ENCODE measurements at places on chromosomes 4 and X.
A peak's percentile ranks its signal among the peaks of the same experiment; 100 is the strongest.

DNA sequence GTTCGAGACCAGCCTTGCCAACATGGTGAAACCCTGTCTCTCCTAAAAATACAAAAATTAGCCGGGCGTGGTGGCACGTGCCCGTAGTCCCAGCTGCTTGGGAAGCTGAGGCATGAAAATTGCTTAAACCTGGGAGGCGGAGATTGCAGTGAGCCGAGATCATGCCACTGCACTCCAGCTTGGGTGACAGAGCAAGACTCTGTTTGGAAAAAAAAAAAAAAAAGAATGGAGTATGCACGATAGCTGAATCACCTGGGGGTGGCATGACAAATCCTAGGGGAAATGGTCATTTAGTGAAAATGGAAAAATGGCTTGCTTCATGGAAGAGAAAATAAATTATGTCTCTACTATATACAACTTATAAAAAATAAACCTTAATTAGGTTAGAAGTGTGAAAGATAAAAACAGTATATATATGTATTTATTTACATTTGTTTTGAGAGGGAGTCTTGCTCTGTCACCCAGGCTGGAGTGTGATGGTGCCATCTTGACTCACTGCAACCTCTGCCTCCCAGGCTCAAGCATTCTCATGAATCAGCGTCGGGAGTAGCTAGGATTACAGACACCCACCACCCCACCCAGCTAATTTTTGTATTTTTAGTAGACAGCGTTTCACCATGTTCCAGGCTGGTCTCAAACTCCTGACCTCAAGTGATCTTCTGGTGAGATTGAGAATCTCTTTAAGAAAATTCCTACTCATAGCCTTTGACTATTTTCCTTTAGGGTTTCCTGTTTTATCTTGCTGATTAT lies 19.3 kb upstream of the ING2 start:
- no peak for ATAC-seq

DNA sequence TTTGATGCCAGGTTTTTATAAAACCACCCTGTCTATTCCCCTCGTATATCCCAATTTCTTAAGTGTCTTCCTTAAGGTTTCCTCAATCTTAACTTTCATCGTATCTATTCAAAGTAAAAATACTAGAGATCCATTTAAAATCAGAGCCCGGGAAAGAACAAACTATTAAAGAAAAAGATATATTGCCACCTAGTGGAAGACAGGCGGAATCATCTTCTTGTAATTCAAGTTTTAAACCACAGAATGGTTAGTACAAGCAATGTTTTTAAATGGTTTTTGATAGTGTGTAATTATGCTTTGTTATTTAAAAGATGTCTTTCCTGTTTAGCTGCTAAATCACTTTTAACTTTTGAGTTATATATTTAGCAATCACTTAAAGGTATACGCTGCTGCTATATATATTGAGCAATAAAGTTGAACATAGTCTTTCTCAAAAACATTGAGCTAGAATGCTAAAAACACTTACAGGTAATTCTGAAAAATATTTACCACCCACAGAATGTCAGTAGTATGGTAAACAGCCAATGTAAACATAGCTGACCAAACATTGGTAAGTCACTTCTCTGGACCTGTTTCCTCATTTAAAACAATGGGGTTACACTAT lies 18.2 kb downstream of the PRDM8 start:
- ATAC-seq = no peak

DNA sequence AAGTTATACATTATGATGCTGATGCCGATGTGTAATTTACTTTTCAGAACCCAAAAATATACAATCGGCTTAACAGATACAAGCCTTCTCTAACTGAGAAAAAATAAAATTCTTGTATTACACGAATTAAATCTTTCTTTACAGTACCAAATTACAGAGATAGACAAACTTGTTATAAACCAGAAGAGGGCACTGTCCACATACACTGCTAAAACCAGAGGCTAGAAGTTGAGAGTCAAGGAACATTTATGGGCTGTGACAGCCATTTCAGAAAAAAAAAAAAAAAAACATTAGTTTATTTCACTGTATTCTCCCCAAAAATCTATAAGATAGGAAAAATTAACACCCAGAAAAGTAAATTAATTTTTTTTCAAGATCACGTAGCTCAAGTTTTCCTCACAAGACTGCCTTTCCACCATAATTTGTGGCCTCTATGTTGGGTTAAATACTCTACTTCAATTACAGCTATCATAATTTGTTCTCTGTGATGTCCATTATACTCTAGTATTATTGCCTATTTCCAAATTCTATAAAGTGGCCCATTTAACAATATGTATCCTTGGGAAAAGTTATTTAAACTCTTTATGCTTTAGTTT lies 12.0 kb downstream of the EREG start:
- ATAC-seq = no peak

DNA sequence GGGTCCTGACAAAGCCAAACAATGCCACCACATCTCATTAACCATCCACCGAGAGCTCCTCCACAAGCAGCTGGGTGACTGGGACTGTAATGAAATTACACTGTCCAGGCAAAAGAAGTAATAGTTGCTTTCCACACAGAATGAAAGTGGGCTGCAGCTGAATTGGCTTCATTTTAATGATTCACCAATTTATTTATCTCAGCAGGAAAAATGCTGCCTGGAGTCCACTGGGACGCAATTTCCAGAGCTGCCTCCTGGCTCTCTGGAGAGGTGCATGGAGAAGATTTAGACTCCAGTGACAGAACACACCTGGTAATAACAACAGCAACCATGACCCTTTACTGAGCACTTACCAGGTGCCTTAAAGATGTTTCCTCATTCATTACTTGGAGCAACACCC lies 226.7 kb downstream of the LDB2 start:
- no peak for ATAC-seq

- no peak for ATAC-seq
These were observed 94.6 kb downstream of the SYNPO2 start for GRCh38 chr4:118983293-118983692.

DNA sequence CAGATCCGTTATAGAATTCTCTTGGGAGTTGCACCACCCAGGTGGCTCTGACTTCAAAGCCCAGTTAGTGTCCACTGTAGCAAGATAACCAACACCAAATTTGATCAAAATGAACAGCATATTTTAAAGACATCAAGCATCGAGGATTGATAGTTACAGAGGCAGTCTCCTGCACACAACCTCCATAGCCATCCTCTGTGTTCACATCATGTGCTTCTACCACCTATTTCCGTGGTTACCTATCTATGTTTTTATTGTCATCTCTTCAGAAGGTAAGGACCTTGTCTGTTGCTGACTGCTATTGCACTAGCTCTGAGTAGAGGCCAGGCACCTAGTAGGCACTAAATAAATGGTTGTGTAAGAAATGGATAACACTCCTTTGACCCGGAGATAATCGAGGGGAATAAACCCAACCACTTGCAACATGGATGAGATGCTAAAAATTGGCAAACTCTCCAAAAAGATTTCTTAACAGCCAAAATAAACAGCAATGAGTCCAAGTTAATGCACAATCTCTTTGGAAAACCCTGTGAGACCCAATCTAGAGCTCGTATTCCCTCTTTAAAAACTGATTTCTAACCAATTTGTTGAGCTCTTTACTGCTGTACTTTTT lies 14.7 kb upstream of the C1QTNF7 start:
- no peak for ATAC-seq

- peak; percentile 18 for ATAC-seq
These were observed 129.0 kb downstream of the AFF2 start for GRCh38 chrX:148629434-148629833.

DNA sequence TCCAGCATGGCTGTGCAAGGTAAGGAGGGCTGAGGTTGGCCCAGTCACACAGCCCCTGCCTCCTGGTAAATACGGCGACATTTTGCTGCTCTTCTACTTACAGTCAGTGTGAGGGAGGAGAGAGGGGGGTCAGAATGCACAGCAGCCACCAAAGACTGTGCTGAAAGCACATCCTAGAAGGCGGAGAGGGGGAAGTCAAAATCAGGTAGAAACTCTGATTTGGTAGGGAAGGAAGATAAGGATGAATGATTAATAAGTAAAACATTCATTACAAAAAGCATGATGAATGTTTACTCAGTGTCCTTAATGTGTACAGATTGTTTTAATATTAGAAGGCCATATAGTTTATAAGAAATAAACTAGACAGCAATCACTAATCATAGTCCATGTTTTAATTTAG lies 57.5 kb downstream of the ADD1 start:
- no peak for ATAC-seq

GRCh38 chr4:61933527-61933926 lies 733.4 kb downstream of the ADGRL3 start:
- ATAC-seq = no peak

GRCh38 chr4:130077275-130077674 lies 981.3 kb downstream of the C4orf33 start:
- ATAC-seq = no peak

GRCh38 chr4:37976991-37977470 lies 16.8 kb downstream of the PTTG2 start:
- ATAC-seq = peak; percentile 89

GRCh38 chr4:116438981-116439729 lies 646.2 kb downstream of the TRAM1L1 start:
- ATAC-seq = no peak

DNA sequence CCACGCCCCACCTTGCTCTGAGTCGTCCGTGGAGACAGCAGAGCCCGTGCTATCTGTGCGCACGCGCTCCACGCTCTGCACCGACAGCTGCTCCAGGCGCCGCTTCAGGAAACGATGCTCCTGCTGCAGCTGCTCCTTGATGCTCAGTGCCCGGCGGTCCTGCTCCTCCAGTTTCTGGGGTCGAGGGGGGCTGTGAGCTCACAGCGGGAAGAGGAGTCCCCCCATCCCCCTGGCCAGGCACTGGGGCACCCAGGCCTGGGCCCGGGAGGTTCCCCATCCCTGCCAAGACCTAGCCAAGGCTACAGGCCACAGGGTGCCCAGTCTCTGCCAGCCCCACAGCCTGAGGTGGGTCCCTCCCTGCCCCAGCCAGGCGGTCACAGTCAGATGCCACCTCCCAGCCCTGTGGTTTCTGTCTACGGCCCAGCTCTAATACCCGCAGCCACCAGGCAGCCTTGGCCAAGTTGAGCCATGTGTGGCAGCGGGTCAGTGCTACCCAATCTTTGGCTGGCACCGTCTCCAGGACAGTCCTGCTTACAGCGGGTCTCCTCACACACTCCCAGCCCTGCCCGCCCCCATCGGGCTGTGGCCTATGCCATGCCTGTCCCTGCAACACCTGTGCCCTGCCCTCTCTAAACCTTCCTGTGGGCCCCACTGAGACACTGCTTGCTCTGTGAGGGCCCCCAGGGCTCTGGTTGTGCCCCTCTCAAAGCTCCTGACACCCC lies 9.3 kb upstream of the HAUS3 start:
- no peak for ATAC-seq

DNA sequence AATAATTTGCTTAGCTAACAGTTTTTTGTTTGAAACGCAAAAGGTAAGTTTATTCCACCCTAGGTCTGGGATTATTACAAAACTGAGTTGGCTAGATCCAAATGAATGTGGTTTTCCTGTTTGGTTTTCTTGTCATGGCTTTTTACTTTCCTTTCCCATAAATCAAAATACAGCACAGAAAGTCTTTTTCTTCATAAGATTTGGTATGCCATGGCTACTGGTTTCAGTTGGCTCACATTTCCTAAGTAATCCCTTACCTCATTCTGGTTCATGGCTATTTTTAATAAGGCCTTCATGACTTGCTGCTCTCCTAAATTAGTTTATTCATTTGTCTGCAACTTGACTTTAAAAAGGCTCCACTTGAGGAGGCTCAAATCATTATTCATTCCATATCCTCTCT lies 12.9 kb upstream of the PAK3 start:
- no peak for ATAC-seq

GRCh38 chr4:31053451-31053850 lies 333.3 kb downstream of the PCDH7 start:
- ATAC-seq = no peak

DNA sequence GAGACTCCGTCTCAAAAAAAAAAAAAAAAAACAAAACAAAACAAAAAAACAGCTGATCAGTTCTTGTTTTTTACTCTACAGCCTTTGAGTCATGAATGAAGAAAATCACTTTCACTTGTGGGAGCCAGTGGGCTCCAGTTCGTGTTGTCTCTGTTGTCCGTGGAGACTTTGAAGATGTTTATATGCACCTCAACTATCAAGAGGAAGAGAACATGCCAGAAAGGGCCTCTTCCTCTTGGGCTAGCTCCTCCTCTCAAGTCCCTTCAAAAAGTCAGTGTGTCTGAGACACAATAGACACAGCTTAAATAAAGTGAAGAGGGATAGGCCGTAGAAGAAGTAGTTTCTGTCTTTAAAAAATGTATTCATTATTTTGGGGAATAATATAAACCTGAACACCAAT lies 182.7 kb downstream of the KDR start:
- ATAC-seq = no peak

- no peak for ATAC-seq
These were observed 47.1 kb downstream of the SORBS2 start for GRCh38 chr4:185764876-185765275.

GRCh38 chr4:2824836-2825381 lies 18.7 kb upstream of the ADD1 start:
- no peak for ATAC-seq

- ATAC-seq = no peak
These were observed 89.1 kb downstream of the ARHGAP10 start for GRCh38 chr4:147820975-147821374.

DNA sequence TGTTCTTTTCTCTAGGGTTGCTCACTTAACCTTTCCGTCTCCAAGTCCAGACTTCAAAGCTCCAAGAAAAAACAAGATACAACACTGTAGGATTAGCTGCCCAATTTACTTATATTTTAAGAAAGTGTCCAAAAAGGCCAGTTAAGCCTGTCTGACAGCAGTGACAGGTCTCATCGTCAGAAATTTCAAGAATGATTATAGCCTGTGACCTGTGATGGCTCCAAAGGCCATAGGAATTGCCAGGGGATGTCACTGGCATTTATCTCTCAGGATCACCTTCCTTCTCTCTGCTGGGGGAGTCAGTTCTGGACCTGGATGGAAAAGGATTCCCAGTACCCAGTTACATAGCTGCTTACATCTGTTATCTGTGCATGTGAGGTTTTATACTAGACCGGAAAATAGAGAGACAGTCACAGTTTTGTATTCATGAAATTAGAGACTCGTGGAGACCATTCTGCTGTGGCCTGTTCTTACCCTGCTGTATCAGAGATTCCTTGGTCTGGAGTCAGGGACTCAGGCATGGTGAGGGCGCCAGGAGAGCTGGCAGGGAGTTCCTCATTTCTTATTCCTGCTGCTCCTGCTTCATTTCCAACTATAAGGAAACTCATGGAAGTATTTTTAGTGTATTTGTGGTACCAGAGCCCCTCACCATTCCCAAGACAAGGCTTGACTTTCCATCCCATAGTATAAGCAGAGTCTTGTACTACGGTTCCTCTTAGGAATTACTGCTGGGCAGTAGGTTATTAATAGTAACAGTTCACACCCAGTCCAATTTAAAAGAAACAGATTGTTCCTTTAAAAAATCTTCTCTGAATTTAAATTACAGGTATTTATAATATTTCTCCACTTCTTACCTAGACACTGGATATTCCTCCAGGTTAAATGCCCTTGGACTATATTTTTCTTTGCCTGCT lies 220.8 kb downstream of the SHROOM3 start:
- ATAC-seq = no peak

- no peak for ATAC-seq
These were observed 156.6 kb downstream of the GATB start for GRCh38 chr4:151604238-151604637.

Data from motor neuron (in vitro differentiated cells).